Occipital lobe (tissue), 3 donors: ENCODE measurements at places on chromosomes 3 and 15.

GRCh38 chr3:137925080-137925479 is 84.9 kb upstream of the CLDN18 start:
- no peak for DNase-seq

DNA sequence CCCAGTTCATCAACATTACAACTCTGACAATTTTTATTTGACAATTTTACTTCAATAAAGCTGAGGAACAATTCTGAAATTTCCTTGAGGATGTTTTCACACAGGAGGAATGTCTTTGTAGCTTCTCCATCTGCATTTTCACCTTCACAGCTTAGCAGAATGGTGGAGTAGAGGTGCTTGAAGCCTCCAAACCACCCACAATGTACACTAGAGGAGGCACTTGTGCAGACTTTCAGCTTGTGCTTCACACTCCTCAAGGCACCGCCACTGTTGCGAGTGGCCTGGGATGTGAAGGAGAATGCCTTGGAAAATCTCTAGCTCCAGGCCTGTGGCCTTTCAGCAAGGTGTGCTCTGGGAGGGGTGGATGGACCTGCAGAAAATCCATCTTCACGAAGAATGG is 181.9 kb downstream of the EPHB1 start:
- no peak for DNase-seq

DNA sequence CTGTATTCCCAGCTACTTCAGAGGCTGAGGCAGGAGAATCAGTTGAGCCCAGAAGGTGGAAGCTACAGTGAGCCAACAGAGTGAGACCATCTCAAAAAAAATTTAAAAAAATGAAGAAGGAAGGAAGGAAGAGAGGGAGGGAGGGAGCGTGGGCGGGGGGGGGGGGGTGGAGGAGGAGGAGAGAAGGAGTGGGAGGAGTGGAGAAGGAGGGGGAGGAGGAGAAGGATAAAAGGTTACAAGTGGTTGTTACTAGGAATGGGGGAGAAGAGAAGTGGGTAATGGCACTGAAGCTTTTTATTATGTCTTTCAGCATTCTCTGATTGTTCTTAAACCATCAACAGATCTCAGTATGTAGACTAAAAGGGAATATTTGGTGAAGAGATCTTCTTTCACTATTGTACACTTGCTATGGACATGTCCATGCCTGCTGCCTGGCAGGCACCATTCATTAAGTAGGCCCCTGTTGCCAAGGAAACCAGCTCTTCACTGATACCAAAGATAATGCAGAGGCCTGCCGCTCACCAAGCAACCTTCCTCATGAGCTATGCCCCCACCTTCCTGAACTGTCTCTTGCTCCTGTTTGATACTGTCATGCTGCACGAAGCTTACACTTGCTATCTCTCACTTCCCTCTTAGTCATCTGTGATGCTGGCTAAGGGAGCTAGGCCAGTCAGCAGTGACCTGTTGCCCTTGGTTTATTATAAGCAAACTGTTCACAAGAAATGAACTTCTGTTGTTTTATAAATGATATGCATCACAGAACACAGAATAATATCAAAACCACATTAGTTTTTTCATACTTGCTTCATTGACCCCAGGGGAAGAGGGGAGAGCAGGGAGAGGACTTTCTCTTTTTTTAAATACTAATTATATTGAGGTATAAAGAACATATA is 23.1 kb downstream of the EPM2AIP1 start:
- DNase-seq, result no peak

- DNase-seq, result no peak
Measured at GRCh38 chr3:78785004-78785403, 982.8 kb downstream of the ROBO1 start.

DNA sequence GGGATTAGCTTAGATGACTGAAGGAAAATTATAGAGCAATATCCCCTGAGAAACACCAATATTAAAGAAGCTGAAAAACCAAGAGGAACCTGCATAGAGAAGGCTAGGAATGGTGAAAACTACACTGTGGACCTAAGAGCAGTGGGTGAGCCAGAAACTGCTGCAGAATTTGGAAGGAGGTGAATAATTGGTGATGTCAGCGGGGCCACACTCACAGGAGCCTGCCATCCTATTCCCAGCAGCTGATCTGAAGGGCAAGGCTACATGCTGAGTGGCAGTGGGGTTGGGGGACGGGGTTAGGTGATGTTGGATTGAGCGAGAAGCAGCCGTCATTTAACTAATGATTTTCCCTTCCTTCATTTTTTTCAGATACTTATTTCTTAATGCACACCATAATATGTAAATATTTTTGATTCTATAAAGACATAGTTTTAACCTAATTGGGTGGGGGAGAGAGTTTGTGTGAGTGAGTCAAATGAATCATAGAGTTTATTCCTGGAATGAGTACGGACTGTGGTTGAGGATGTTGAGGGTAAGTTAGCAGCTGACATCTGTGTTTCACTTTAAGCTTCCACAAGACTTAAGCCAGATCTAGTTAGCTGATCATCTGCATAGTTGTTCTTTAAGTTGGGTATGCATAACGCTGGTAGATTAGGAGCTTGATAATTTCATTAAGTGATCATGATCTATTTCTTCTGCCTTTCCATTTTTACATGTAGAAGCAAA is 222.8 kb downstream of the PTPRG start:
- DNase-seq, result no peak

DNA sequence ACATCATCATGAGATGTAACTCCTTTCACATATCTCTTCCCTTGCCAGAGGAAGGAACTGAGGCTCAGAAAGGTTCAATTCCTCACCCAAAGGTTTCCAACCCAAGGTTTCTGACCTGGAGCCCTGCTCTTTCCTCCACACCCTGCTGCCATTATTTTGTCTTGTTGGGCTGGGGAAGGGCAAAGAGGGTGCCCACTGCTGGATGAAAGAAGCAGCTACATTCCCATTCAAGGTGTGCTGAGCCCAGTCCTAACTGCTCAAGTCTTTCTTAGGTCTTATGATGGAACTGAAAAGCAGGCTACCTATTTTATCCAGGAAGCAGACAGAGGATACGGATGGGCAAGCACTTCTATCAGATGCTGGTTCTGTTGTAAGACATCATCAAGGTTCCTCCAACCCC is 258.0 kb upstream of the CTDSPL start:
- no peak for DNase-seq

GRCh38 chr15:91142106-91142744 is 42.2 kb downstream of the SV2B start:
- no peak for DNase-seq

DNA sequence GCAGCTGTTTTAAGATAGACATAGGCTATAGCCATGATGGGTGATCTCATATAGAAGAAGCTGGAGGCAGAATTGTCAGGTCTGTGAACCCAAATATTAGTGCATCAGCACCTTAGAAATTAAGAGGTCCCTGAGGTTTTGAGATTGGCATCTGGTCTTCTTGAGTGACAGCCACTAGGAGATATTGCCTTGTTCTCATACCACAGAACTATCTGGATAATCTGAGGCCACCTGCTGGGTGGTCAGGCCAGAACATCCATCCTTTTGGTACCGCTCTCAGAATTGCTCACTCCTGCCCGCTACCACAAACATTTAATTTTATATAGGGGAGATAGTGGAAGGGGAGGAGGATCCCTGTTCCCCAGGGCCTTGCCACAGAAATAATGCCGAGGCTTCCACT is 210.6 kb upstream of the ZPLD1 start:
- no peak for DNase-seq

DNA sequence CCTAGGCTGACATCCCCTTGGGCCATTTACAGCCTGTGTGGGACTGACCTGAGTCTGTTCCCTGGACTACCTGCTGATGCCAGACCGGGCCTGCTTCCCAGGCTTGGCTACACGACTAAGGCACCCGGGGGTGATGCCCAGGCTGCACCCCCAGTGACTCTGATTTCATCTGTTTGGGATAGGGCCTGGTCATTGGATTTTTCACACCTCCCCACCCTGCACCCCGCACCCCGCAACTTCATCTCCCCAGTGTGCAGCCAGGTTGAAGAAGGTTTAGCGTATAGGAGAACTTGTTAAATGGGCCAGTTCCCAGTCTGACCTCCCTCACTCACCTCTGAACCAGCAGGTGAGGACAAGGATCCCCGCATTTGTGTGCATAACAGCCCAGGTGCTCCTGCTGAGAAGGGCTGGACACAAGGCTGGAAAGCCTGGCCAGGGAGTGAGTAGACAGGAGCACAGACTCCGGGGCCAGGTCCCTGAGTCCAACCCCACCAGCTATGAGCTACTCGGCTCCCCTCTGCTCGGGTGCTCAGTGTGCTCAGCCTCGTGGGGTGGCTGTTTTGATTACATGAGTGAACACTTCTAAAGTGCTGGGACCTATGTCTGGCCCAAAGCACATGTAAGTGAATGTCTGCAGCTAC is 18.5 kb downstream of the SLC6A20 start:
- DNase-seq, result no peak

DNA sequence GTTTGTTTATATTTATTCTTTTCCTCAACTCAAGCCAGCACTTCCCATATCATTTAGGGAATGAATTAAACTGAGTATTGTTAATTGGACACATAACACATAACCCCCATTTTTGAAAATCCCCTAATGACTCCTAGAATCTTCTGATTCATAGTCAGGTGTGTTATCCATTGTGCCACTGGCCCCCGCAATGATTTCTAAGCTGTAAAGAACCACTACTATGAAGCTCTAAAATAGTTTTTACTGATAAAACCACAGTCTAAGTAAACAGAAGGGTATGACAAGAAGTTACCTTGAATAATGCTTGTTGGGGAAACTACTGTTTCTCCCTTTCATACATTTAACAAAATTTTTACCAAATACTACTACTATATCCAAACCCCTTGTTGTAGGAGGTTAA is 22.3 kb upstream of the SLC12A8 start:
- DNase-seq, result no peak

DNA sequence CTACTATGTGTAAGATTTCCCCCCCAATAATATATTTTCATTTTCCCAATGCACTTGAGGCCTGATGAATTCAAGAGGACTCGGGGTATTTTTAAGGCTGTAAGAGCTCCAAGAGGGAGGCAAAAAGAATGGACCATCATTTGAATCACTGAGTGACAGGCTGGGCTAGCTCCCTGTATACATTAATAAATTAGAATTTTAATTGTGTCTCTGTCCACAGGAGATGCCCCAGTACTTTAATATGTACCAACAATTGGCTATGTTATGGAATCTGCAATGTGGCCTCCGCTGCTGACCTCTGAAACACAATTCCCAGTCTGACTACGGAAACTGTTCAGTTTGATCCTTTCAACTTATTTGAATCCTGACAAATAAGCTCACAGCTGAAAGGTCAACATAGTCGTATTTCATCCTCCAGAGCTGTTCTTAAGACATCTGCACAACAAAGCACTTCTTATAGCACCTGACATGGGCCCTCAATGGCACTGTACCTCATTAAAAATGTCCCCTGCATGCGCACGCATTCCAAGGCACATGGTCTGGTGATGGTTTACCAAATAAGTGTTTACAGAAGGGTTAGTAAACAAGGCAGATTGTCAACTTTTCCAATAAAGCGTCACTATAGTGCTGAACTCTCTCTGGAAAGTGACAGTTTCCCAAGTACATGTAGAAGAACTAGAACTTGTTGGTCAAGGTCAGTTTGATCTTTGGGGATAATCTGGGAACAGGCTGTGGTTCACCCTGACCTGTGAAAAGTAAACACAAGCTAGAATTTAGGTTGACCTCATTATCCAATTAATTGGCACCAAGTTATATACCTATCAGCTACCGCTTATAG is 472.9 kb downstream of the FOXP1 start:
- no peak for DNase-seq

DNA sequence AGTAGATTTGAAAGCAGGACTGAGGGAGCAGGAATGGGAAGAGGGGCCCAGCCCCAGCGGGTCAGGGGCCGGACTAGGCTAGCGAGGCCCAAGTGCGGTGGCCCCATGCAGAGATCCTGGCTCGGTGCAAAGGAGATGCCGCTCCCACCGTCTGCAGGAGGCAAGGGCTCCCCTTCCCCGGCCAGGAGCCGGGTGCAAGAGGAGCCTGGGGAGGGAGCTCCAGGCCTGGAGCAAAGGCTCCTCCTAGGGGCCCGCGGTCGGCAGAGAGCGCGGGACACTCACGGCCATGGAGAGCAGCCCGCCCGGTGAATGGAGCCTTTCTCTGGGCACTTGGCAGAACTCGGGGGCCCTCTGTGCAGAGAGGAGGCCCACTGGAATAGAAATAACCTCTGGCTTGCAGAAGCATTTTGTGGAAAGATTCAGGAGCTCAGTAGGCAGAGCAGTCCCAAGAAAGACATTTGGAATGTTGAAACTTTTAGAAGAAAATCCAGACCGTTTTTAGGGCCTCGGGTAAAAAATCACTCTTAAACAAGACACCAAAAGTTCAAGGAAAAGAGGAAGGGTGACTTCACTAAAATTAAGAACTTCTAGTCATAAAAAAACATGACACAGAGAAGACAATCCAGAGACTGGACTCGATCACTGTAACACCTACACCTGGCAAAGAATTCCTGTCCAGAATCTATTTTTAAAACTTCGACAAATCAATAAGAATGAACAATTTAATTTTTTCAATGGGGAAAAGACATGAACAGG is 43.0 kb upstream of the USP3 start:
- no peak for DNase-seq

- no peak for DNase-seq
Measured at GRCh38 chr3:33892655-33893054, 94.2 kb downstream of the PDCD6IP start.

GRCh38 chr3:45915518-45916231 is 27.6 kb upstream of the CXCR6 start:
- peak; percentile 30 for DNase-seq

GRCh38 chr3:87336761-87337160 is 60.4 kb upstream of the POU1F1 start:
- DNase-seq, result no peak

DNA sequence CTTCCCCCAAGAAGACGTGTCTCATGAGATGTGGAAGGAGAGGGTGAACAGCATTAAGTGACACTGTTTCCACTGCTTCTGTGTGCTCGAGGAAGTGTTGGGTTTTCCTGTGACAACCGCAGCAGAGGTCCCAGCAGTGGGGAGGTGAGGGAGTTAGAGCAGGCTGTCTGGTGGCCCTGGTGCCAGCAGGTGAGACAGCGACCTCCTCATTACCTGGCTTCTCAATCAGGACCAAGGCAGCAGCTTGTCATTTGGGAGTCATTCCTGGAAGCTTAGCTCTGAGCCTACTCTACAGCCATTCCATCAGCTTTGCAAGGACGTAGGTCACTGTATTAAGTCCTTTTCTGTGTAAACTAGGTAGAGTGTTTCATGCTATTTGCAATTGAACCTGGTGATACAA is 63.3 kb upstream of the RGMA start:
- DNase-seq, result no peak

DNA sequence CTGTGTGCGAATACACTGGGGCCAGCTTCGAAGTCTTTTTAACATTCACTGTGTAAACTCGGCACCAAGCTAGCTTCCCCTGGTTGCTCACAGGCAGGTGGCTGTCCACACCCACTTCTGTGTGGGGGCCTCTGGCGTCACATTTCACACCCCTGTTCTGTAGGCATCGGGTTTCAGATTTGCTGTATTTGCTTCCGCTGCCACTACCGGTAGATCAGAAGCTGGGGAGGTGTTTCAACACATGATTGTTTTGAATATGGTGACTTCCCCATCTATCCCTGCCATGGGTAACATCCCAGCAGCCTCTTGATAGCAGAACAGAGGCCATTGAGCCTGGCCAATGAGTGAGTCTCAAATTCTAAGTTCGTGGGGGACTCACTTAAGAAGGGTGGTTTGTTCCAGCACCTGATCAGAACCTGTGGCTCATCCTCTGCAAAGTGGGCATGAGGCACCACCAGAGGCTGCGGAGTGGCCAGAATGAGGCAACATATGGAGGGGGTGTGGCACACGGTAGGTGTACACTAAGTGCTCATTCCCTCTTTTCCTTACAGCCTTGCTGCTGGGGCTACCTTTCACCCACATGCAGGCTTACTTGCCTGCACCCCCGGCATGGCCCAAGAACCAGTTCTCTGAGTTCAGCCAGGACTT is 61.5 kb downstream of the IQSEC1 start:
- DNase-seq, result no peak
